Stimulated activated CD4-positive, alpha-beta T cell treated with anti-CD3 and anti-CD28 coated beads, TNF-alpha, amount 100 ng/mL, for 1 hour (primary cell): ENCODE measurements at places on chromosomes 12 and 14.

DNA sequence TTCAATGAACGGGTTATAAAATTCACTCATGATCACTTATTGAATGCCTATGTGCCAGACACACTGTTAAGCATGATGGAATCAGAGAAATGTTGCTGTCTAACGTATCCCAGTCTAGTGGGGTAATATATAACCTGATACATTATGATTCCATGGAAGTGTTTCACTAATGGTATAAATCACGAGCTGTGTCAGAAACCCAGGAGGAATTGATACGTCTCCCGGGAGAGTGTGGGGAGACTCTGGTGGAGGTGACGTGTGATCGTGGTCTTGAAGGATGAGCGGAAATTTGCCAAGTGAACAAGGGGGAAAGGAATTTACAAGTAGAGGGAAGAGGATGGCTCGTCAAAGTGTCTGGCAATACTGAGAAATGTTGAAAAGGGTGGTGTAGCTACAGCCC is 26.5 kb downstream of the MANSC1 start:
- DNase-seq, result no peak

- no peak for DNase-seq
Observed at GRCh38 chr12:13812168-13812567, 169.2 kb downstream of the GRIN2B start.

GRCh38 chr12:90712671-90713070 is 242.3 kb downstream of the CCER1 start:
- DNase-seq, result no peak

DNA sequence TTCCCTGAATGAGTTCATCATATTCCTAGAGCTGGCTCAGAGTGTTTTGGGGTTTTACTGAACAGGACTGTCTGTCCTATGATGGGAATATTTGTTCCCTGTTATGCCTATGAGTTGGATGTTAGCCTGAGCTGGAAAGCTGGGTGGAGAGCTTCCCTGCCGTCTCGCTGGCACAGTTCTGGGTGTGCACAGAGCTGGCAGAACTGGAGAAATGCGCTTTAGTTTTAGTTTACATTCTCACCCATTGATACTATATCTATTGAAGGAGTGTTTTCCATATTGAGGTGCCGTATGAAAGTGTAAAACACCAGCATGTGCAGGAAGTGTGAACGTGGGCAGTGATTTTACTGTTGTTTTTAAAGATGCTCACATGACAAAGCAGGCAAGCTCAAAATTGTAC is 462.3 kb downstream of the EGLN3 start:
- DNase-seq, result no peak

DNA sequence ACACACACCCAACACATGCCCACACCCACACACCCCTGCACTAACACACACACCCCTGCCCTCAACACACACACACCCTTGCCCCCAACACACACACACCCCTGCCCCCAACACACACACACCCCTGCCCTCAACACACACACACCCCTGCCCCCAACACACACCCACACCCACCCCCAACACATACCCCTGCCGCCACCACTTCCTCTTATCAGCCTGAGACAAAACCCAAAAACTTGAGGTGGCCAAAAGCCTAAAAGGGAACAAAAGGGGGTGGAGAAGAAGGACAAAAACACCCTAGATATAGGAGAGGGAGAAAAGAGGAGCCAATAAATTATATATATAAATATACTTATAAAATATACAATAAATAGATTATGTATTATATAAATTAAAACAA is 9.1 kb upstream of the DEGS2 start:
- DNase-seq, result no peak
